ENCODE measurements at places on chromosomes 13 and 19.

DNA sequence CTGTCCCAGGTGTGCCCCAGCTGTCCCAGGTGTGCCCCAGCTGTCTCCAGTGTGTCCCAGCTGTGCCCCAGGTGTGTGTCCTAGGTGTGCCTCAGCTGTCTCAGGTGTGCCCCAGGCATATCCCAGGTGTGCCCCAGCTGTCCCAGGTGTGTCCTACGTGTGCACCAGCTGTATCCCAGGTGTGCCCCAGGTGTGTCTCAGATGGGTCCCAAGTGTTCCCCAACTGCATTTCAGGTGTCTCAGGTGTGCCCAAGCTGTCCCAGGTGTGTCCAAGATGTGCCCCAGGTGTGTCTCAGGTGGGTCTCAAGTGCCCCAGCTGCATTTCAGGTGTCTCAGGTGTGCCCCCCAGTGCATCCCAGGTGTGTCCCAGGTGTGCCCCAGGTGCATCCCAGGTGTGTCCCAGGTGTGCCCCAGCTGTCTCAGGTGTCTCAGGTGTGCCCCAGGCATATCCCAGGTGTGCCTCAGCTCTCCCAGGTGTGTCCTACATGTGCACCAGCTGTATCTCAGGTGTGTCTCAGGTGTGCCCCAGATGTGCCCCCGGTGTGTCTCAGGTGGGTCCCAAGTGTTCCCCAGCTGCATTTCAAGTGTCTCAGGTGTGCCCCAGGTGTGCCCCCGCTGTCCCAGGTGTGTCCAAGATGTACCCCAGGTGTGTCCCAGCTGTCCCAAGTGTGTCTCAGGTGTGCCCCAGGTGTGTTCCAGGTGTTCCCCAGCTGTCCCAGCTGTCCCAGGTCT is 1.3 kb upstream of the GRK1 start:
- no peak for DNase-seq

DNA sequence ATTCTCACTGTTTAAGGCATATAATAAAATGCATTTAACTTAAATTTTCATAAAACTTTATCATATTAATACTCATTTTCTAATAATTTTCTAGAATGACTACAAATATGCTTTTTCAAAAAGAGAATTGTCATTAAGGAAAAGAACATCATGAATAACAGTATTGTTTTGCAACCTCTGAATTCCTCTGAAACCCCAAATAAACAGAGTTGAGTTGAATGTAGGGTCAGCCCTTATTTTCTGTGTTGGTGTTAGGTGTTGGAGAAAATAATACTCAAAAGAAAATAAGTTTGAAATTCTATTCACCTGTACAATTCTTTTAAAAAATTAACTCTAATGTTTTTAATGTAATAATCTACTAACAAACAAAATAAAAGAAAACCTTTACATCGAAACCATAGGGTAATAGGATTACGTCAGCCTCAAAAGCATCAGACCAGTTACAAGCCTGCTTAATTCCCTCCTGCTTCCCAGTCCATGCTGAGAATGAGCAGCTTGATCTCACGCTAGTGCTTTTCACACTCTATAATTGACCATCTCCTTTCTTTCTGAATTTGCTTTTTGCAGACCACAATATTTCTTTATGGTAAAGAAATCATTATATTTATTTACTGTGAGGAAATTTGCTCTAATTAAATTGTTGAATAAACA is 160.9 kb downstream of the PCDH9 start:
- no peak for DNase-seq

DNA sequence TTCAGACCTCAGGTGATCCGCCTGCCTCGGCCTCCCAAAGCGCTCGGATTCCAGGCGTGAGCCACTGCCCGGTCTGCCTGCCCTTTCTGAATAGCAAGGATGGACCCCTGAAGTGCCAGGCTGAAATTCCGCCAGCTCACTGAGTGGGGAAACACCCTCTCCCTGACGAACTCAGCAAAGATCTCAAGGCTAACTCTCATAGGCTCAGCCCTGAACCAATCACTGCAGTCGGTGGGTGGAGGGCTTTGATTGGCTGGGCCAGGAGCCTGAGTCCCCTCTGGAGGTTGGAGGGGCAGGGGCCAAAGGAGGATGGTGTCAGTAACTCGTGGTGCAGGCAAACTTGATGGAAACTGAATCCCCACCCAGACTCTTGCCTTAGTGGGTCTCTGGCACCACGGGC is 11.2 kb upstream of the COMP start:
- DNase-seq: no peak

DNA sequence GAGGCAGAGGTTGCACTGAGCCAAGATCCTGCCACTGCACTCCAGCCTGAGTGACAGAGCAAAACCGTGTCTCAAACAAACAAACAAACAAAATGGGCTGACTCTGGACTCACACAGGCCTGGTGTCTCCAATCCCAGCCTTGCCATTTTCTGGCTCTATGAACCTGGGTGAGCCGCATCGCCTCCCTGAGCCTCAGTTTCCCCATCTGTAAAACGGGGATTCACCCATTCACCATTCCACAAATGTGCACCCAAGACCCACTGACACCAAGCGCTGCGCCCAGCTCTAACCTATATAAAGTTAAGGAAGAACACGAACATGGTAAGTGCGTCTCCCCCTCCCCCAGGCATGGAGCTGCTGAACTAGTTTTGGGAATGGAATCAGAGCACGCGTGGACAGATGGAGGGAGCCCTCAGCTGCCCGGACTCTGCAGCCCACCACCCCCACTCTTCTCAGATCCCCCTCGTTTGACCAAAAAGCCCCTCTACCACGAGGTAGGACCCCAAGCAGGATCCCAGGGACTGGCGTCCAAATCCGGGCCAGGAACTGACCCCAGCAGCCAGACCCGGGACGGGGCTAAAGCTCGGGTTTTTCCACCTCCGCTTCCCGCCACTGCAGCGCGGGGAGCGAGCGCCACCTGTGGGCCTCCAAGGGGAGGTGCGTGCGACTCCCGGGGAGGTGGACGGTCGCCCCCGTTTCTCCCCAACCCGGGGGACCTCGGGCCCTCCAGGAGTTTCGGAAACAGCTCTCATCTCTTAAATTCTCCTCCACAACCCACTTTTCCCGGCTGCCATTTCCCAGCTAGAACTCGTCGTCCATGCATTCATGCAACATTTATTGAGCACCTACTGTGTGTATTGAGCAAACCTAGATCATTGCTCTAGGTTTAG is 33.0 kb upstream of the ADGRE5 start:
- no peak for DNase-seq

Measured in LNCaP clone FGC (cell line).